ENCODE measurements at places on chromosomes 12 and 14.

GRCh38 chr12:94219622-94220302, 71.4 kb downstream of the PLXNC1 start:
- DNase-seq = no peak

- no peak for DNase-seq
Observed at GRCh38 chr12:80892597-80893445, 44.9 kb downstream of the LIN7A start.

DNA sequence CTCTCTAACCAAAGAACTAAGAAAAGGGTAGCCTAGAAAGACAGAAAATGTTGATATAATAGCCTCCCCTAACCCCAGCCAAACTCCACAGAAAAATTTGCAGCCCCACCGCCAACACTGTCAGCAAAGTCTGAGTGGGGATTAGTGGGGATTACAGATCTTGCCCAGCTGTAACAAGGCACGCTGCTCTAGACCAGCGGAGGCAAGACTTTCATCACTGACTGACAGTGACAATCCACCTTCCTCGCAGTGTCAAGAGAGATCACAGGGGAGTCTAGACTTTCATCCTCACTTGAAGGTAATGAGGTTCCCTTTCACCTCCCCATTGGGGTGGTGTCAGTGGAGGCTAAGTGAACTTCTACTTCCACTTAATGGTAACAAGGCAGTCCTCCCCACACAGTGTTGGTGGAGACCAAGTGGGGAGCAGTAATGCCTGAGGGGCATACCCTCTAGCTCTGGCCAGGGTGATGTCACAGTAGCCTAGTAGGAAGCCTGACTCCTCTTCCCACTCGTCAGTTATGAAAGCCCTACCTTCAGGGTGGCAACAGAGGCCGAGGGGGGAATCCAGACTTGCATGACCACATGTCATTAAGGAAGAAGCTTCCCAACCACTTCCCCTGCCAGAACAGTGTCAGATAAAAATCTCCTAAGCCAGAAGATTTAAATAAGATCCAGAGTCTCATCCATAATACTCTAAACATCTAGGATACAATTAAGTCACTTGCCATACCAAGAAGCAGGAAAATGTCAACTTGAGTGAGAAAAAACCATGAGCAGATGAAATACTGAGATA, 91.7 kb upstream of the RASSF8 start:
- no peak for DNase-seq

GRCh38 chr12:49369411-49370145, 2.3 kb downstream of the SPATS2 start:
- DNase-seq = peak; percentile 82

- DNase-seq = peak; percentile 56
Observed at GRCh38 chr12:12201274-12201758, 65.5 kb downstream of the LRP6 start.

- peak; percentile 96 for DNase-seq
Observed at GRCh38 chr14:34875031-34875922, at the start of gene BAZ1A. Gene BAZ1A, minus strand, starts transcription at chr14:34875360. Its CDS starts 756 bp downstream, at chr14:34874604.

GRCh38 chr12:109722721-109723094, 9.1 kb downstream of the FAM222A start:
- DNase-seq = no peak
